ENCODE measurements at places on chromosomes 7 and 10.

GRCh38 chr7:2873146-2873545, 29.0 kb upstream of the GNA12 start:
- no peak for DNase-seq

DNA sequence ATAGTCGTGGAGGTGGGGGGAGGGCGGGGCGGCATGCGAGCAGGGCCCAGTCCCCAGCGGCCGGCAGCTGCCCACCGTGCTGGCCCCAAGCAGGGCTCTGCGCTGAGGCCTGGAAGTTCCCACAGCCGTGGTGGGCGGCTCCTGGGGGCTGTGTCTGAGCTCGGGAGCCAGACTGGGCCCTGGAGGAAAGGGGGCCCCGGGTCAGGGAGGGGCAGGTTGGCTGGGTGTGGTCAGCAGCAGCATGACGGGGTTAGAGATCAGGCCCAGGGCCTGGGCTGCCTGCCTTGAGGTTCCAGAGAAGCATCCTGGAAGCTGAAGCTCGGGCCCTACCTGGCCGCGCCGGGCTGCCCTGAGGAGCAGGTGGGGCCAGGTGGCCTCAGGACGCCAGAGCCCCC, 22.1 kb downstream of the GET4 start:
- DNase-seq = no peak

DNA sequence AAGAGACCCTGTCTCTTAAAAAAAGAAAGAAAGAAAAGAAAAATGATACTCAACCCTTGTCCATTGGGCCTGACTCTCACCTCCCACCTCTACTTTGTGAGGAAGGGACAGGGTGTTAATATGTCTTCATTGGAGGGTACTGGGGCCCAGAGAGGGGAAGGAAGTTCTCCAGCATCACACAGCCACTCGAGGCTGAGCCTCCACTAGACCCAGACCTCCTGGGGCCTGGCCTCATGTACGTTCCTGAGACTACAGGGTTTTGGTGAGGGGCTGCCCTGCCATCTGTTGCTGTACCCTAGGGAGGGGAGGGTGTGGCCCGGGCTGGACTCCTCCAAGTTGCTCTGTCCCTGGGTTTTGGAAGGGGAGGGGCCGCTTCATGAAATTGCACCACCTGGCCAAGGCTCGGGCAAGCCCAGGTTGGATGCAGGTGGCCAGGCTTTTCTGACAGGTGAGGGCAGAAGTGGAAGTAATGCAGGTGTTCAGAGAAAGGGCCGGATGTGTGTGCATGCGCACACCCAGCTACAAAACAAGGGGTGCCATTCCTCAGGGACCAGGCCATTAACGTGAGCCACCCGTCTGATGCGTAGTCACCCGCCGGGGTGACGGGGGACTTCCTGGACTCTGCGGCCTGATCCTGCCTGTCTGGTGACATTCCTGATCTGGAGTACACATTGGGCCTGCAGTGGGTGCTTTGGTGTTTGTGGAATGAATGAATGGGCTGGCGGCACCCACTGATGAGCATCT, 21.7 kb downstream of the GTF2IRD1 start:
- DNase-seq = no peak

DNA sequence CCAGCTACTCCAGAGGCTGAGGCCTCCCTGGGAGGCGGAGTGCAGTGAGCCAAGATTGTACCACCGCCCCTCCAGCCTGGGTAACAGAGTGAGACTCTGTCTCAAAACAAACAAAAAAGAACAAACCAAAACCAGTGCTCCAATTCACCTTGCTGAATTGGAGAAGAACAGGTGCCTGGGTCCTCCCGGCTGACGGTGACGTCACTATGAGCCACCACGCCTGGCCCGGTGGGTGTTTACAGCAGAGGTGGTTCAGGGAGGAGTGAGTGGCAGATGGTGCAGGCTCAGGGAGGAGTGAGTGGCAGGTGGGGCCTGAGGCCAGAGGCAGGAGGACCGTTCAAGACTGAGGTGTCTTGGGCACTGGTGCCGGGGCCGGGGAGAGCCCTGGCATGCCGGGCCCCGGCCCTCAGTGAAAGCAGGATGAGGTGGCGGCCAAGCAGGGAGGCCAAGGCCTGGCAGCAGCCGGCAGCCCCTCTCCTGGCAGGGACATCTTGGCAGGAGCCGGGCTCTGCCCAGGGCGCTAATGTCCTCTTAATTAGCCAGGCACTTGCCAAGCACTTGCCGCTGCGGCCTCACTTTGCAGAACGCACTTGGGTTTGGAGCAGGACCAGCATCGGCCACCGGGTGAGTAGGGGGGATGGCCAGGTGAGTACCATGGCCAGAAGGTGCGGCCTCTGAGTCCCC, 162.8 kb upstream of the TNRC18 start:
- DNase-seq = no peak

- no peak for DNase-seq
These were observed 31.0 kb downstream of the GET4 start for GRCh38 chr7:907158-907980.

DNA sequence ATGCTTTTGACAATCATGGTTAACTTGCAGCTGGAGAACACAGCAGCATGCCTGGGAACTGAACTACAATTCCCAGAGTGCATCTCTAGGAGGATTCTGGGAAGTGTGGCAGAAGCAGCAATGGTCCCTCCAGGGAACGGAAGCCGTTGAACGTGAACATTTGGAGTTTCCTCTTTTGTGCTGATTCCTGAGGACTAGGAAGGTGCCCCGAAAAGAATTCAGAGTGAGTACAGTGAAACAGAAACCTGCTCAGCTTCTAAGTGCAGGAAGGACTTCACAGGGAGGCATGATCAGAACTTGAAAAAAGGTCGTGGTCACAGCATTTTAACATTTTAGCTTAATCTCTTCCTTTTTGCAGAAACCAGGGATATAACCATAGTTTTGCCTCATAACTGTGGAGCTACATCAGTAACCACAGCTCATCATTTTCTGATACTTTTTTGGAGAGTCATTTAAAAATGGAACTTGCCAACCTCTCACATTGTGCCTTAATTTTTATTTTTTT, at the start of gene NUDT13:
Gene NUDT13, plus strand, starts transcription at position 111 of the 505 bp plus-strand sequence. CDS start 3,911 bp downstream, outside the sequence.
- no peak for DNase-seq

DNA sequence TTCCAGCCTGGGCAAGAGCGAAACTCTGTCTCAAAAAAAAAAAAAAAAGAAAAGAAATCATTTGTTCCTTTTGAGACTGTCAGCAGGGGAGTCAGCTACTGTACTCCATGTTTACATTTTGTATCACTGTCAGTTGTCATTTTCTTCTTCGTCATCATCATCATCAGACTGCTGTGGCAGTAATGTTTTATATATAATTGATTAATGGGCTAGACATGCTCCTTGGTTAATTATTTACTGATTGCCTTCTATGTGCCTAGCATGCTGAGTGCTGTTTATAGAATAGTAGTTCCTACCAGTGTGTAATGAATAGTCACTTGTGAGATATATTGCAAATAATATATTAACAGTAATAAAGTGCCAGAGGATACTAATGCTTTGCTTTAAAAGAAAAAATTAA, 50.5 kb downstream of the VCL start:
- no peak for DNase-seq

- DNase-seq = no peak
These were observed 6.8 kb upstream of the VSIR start for GRCh38 chr10:71780156-71780555.

- no peak for DNase-seq
These were observed 27.3 kb downstream of the AGAP3 start for GRCh38 chr7:151113344-151114150.

DNA sequence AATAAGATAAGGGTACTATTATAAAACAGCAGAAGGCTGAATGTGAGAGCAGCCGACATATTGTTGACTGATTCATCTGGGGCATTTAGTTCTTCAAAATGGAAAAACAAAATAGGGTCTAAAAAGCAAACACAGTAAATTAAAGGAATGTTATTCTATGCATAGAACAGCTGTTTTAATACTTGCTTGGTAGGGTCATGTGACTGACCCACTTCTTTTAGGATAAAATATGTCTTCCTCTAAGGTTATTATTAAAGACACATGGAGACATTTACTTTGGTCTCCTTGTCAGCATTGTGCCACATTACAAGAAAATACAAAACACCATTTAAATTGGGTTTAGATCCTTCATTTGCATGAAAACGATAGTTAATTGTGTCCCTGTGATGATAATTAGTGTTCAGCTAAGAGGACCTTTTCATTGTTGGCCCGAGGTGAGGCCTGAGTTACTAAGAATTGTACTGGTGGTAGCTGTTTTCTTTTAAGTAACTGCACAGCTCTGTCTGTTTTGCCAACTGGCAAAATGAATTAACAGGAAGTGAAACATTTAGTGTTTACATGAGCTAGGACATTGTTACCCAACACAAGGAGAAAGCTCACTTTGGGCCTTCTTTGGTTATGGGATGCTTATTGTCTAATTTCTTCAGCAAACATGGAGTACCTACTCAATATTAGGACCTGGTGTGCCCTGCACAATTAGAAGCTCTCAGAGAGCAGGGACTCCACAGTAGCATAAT, 764.4 kb downstream of the LRMDA start:
- DNase-seq = no peak

DNA sequence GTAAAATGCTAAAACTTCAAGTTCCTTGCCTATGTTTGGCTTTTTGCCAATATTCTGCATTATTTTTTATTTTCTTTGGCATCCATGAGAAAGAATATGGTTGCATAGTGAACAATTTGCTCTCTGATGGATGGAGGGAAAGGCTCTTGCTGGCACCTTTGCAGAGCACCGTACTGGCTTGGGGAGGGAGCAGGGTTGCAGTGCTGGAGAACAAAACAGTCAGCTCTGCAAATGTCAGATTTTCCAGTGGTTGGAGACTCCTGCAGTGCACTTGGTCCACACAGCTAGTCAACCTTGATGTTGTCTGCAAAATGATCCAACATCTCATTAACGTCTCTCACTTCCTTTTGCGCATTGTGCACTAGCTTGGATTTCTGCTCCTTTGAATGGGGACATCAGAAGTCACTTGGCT, 100.8 kb downstream of the ANLN start:
- no peak for DNase-seq

- DNase-seq = no peak
These were observed 612.8 kb upstream of the MGMT start for GRCh38 chr10:128854204-128854603.

- DNase-seq = no peak
These were observed 145.0 kb upstream of the GHITM start for GRCh38 chr10:83994325-83994724.

DNA sequence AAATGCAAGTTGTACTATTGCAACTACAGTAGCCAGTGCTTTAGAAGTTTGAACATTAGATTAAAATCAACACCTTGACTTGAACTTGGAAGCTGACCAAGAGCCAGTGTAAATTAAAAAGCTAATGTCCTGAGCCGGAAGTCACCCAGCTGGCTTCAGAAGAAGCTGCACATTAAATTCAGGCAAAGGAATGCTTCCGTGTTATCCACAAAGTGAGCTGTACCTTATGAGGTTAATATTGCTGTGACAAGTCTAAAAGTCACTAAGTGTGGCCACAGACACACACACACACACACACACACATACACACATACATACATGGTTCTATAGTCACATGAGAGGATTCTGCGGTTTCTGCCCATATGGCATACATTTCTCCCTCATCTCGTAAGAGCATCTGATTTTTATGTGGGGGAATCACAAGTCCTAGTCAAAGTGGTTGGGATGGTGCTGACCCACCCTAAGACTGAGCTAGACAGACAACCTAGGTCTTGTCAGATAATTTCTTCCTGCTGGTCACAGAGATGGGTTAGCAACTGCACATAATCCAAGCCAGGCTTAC, 612.9 kb downstream of the SORCS1 start:
- no peak for DNase-seq

DNA sequence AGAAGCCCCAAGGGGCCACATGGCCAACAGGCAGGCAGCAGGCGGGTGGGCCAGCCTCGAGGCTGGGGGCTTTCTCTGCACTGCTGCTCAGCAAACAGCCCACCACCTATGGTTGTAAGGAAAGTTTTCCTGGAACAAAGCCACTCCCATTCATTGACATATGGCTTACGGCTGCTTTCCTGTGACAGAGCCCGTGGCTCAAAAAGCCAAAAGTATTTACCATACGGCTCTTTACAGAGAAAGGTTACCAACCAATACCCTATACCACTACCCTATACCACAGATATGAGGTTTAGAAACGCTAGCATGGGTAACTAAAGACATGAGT, 152.7 kb downstream of the MAD1L1 start:
- DNase-seq = no peak

DNA sequence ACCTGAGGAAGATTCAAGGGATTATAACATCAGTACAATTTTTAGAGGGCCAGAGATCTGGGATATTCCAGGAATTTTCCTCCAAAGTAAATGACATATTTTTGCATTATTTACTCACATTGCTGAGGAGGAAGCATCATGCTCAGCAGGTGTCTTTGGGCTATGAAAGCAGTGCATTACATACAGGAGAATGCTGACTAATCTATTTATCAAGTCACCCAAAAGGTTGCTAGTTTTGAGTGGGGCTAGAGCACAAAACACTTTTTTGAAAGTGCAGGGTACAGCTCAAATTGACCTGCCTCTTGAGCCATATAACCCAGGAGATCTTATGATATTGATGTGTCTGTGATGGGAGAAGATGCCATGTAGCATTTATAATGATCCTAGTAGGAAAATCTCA, 603.1 kb downstream of the POM121L12 start:
- DNase-seq = no peak

- DNase-seq = no peak
These were observed 1.6 kb downstream of the CAMK1D start for GRCh38 chr10:12350925-12351324.

DNA sequence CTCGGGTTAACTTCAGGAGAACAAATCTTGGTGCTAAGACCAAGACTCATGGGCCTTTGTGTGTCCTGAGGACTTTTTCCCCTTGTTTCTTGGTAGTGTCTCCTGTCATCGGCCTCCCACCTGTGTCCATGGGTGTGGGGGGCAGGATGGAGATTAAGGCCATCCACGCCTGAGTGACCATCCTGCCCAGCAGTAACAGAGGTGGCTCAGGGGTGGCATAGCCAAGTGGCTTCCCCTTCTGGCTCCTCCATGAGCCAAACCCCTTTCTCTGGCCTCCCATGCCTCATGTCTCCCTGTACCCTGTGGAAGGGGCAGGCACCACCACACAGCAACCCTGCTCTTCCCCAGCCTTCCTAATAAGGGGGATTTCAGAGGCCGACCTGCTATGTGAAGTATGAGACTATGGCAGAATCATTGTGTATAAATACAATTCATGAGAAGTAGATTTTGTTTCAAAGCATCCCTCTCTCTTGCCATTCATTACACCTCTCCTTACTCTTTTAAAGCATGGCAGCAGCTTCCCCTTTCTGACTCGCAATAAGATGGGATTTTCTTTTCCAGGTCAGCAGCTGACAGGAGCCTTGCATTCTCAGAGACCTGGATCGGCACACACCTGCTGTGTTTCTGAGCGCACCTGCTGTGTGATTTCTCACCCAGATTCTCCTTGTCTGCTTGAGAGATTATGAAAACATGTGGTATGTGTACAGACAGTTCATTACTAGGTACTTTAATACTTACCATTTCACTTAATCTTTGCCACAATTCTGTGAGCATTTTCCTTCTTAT, 102.5 kb downstream of the XPNPEP1 start:
- DNase-seq = no peak

GRCh38 chr7:94940241-94940640, 32.8 kb downstream of the PPP1R9A start:
- DNase-seq = no peak

GRCh38 chr10:126117196-126117595, 220.8 kb downstream of the FANK1 start:
- DNase-seq = no peak
